ENCODE measurements at places on chromosomes 4 and X.
A peak's percentile ranks its signal among the peaks of the same experiment; 100 is the strongest.

- no peak for DNase-seq
These were observed 6.9 kb downstream of the GABRB1 start for GRCh38 chr4:47038263-47038662.

DNA sequence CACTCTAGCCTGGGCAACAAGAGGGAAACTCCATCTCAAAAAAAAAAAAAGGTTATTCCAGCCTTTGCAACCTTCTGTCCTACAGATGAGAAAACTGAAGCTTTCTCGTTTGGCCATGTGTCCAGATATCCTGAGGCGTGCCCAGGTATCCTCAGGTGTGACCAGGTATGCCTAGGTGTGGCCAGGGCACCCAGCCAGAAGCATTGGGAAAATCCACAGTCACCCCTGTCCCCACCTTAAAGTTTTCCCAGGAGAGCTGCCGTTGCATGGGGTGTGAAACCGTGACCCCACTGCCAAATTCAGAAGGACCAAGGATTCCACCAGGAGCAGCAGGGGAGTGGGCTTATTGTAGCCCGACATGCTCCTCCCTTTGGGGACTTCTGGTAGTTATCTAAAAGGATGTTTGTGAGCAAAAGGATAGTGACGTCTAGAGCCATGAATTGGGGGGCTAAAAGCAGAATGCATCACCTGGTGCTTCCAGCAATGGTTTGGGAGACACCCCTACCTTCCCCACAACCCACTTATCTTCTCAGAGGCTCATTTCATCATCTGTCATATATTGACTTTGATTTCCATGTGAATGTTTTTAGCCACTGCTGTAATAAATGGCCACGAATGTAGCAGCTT, 4.0 kb upstream of the DHRSX start:
- DNase-seq = no peak

GRCh38 chrX:1528186-1528883, 8.7 kb downstream of the P2RY8 start:
- no peak for DNase-seq

GRCh38 chrX:28880136-28880535, 292.9 kb downstream of the IL1RAPL1 start:
- no peak for DNase-seq

DNA sequence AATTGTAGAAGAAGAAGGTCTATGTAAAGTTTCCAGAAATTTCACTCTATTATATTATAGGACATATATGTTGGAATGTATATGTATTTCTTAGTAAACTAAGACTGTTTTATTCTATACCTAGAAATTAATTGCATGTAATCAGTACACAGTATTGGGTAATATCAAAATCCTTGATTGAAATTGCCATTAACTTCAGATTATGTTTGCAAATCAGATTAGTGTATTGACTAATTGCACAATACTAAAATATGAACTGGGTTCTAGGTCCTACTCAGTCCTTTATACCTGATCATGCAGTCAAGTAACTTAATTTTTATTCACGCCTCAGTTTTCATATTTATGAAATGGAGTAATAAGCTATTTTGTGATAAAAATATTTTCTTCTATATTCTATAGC, 950.3 kb upstream of the ADGRL3 start:
- DNase-seq = no peak

GRCh38 chrX:12947545-12948235, 27.2 kb upstream of the TMSB4X start:
- no peak for DNase-seq

GRCh38 chr4:139746431-139747171, 81.0 kb downstream of the MGST2 start:
- DNase-seq = no peak

- DNase-seq = no peak
These were observed 1.0 kb downstream of the GABRA4 start for GRCh38 chr4:46992338-46992737.

- DNase-seq = no peak
These were observed 5.2 kb upstream of the PDE6B start for GRCh38 chr4:620201-620600.

- DNase-seq = no peak
These were observed 20.5 kb downstream of the MAOB start for GRCh38 chrX:43861750-43862149.

GRCh38 chr4:150821641-150822040, 193.4 kb downstream of the LRBA start:
- no peak for DNase-seq

DNA sequence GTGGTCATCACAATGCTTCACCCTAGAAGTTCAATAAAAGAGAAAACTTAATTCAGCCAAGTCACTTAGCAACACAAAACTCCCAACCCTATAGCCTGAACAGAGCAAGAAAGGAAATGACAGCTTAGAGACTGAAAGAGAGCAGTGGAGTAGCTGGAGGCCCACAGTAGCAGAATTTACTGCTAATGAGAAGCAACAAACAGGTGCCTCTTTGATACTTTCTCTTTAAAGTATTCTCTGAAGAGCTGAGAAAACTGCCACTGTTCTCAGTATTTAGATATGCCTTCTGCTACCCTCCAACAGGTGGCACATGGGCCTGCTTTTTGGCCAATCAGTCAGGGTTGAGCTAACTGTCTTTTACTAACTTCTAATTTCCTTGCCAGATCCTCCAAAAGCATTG, 240.0 kb downstream of the GPC3 start:
- no peak for DNase-seq

DNA sequence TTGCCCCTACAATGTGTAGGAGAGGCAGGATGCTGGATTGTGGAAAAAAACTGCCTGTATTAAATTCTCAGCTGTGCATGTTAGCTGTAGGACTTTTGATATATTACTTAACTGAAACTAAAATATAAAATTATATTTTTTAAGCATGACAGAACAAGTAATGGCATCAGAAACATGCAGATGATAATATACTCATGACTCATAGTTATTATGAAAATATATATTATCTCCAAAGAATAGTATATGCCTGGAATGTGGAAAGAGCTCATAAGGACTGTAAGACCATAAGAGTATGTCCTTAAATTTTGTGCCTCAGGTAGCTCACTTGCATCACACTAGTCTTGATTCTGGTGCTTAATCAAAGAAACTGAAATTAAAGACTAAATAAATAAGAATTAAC, 1100.6 kb downstream of the TECRL start:
- DNase-seq = no peak

GRCh38 chr4:41122309-41122708, 92.0 kb downstream of the APBB2 start:
- no peak for DNase-seq

DNA sequence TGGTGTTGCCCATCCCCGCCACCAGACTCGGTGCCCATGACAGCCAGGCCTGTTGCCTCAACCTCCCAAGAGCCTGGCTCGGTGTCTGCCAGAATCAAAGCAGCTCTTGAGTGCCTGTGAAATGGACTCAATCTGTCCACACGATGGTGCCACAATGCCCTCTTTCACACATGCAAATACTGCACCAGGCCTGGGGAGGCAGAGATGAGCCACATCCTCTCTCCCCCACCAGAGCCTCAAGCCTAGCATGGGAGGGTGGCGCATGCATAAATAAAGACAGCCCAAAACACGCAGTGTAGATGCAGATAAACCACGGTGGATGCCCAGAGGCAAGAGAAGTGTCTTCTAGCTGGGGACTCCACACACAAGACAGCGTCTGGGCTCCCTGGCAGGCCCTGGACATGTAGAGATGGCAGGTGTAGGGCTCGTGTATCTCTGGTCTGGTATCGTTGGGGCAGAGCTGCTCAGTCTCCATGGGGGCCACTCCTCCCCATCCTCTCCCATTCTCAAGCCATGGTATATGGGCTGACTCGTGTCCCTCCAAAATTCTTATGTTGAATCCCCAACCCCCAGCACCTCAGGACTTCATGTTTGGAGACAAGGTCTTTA, 65.6 kb downstream of the JAKMIP1 start:
- peak; percentile 13 for DNase-seq

DNA sequence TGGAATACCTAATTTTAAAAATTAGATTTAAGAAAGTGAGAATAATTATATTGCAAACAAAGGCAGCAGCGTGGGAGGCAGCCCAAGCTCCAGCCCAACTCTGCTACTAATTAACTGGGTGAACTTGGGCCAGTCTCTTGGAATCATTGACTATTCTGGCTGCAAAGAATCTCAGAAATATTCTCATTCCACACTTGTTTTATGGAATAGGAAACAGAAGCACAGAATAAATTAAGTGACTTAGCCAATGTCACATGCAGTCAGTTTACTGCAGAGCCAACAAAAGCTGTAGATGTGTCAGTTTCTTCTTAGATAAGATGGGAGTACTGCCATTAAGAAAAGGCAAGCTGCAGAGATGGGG, 132.6 kb upstream of the FAM9B start:
- DNase-seq = no peak

DNA sequence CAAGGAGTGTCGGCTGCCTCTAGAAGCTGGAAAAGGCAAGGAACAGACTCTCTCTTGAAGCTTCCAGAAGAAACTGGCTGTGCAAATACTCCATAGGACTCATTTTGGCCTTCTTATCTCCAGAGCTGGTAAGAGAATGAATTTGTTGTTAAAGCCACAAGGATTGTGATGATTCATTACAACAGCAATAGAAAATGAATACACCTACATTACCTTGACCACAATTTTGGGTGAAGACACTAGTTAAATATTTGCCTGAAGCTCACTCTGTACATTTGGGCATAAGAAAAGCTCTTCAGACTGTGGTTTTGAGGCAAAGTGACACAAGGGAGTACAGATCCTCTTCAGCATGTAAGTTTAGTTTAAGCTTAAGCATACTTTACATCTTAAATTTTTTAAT, 134.5 kb upstream of the TLL1 start:
- DNase-seq = no peak

- DNase-seq = no peak
These were observed 13.1 kb downstream of the ZNF81 start for GRCh38 chrX:47849778-47850177.

DNA sequence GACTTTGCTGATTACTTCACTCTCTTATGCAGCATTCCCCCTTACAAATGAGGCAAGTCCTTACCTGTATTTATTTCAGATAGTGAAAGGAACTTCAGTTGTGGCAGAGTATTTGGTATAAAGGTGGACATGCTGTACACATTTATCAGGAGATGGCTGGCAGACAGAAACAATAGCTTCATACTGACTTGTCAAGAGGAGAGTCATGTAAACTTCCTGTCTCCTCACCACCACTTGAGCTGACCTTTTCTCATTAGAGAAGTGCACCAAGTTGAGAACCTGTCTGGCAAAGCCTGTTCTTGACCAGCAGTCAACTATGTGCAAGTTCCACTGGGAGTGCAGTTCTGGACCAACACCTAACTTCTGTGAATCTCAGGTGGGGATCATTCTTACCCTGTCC, 80.8 kb downstream of the LARP1B start:
- no peak for DNase-seq

DNA sequence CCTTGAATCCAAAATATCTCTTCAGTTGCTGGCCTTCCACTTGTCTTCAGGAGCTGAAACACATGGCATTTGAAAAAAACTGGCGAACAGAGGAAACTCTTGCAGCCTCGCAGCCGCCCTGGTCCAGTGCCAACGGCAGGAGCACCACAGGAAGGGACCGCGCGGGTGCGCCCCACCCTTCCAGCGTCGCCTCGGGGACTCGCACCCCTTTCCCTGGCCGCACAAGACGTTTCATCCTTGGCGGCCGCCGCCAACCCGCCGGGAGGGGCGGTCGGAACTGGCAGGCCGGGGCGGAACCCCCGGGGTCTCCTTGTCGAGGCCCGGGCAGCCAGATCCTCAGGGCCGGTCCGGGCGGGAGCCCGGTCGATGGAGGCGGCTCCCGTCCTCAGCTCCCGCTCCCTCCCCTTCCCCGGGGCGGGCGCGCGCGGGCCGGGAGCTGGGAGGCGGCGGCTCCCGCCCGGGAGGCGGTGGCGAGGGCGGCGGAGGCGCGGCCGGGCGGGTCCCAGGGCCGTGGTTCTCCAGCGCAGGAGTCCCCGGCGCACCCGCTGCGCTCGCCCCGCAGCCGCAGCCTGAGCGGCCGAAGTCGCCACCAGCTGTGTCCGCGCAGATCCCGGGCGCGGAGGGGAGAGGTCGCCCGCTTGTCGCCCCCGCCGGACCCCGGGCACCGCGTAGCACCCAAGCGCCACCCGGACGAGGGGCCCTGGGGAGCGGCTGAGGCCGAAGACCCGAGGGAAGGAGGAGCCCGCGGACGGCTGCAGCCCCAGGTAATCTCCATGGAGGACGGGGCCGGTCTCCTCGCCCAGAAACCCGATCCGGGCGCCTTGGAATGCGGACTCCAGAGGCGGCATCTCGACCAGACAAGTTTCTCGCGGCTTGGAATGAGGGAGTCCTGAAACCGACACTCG, 886 bp upstream of the NDST3 start:
- DNase-seq = no peak

GRCh38 chr4:169821402-169821801, 63.7 kb upstream of the HPF1 start:
- no peak for DNase-seq

- DNase-seq = no peak
These were observed 91.1 kb upstream of the MAOA start for GRCh38 chrX:43564953-43565352.

DNA sequence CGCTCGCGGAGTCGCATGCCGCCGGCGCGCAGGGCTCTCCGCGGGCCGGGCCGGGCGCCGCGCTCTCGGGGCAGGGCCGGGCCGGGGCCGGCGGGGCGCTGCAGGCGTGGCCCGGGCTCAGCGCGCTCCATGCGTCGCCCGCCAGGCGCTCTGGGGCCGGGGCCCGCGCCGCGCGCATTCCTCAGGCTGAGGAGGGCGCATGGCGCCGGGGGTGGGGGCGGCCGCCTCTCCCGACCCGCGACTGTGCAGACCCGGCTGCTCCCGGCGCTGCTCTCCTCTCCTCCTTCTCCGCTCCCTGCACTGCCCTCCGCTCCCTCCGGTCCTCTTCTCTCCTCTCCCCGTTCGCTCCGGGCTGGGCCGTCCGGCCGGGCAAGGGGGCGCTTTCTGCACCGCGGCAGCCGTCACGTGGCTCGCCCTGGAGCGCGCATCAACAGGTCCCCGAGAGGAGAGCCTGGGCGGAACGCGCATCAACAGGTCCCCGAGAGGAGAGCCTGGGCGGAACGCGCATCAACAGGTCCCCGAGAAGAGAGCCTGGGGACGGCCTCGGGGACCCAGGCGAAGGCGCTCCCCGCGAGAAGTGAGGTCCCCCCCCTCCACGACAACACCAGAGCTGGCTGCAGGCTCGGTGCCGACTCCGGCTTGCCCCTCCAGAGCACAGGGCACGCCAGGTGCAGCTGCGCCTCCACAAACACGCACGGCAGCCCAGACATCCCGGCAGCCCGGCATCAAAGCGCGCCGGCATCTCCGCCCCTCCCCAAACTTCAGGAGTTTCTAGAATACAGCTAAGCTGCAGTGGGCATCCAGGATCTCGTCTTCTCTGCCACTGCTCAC, 12.9 kb downstream of the PPP2R3B start:
- DNase-seq = no peak

GRCh38 chrX:150680974-150681373, 12.2 kb upstream of the MTMR1 start:
- no peak for DNase-seq

DNA sequence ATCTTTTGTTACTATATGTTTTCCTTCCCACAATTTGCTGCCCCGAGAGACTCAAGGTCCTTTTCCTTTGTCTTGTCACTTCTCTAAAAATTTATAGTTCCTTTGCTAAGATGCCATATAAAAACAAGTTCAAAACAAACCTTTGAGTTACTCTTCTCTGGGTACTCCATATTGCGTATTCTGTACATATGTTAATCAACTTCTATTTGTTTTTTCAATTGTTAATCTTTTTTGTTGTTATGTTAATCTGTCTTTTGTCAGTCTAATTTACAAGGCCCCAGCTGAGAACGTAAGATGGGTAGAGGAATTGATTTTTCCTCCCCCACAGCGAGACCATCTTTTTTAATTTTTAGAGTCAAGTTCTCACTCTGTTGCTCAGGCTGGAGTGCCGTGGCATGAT, 7.2 kb upstream of the PPEF2 start:
- DNase-seq = no peak
